Activated CD8-positive, alpha-beta T cell treated with anti-CD3 and anti-CD28 coated beads for 36 hours (primary cell): ENCODE measurements at places on chromosomes 12 and 14.

- H3K27ac ChIP-seq = no peak overlapping the region
- H3K36me3 ChIP-seq = no peaks in the 10 kb centered on the region
- peaks cover 18% of the 10 kb centered on the region for H3K4me1 ChIP-seq
- no peak overlapping the region for H3K4me3 ChIP-seq
- peaks cover 1% of the 10 kb centered on the region for H3K27me3 ChIP-seq
- no peak for DNase-seq
Observed at GRCh38 chr12:29242921-29243431, 93.9 kb downstream of the FAR2 start.

DNA sequence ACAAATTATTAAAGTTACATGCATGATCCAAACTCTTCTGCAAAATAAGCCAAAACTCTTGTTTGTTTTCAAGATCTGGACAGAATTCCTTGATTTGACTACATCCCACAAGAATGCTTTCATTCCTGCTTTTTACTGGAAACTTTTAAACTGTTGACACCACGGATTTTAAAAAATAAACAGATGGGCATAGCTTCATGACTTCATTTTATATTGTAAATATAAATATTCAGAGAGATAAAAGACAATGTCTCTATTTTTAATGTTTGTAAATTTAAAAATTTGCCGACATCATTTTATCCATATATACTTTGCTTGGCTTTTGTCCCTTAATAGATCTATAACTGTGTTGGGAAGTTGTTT, 134.3 kb upstream of the DCN start:
- H3K27ac ChIP-seq = no peak overlapping the region
- no peak overlapping the region for H3K4me3 ChIP-seq
- no peak for DNase-seq
- H3K36me3 ChIP-seq = no peaks in the 10 kb centered on the region

- no peak for DNase-seq
- H3K27me3 ChIP-seq = peaks cover 2% of the 10 kb centered on the region
- H3K4me3 ChIP-seq = no peak overlapping the region
- H3K4me1 ChIP-seq = no peaks in the 10 kb centered on the region
Observed at GRCh38 chr14:104509673-104510072, 69.9 kb upstream of the C14orf180 start.

- no peak for DNase-seq
- peaks cover 4% of the 10 kb centered on the region for H3K36me3 ChIP-seq
- no peak overlapping the region for H3K27ac ChIP-seq
- H3K4me3 ChIP-seq = no peak overlapping the region
- H3K4me1 ChIP-seq = peaks cover 25% of the 10 kb centered on the region
Observed at GRCh38 chr14:34926552-34926951, 51.4 kb upstream of the BAZ1A start.

- no peaks in the 10 kb centered on the region for H3K27me3 ChIP-seq
- no peak for DNase-seq
- no peaks in the 10 kb centered on the region for H3K36me3 ChIP-seq
Observed at GRCh38 chr14:68691031-68691791, 101.7 kb downstream of the ZFP36L1 start.

GRCh38 chr12:65776994-65777393, 47.3 kb upstream of the HMGA2 start:
- no peak for DNase-seq
- H3K4me1 ChIP-seq = no peaks in the 10 kb centered on the region
- H3K36me3 ChIP-seq = no peaks in the 10 kb centered on the region

- H3K27me3 ChIP-seq = no peaks in the 10 kb centered on the region
- H3K4me3 ChIP-seq = no peak overlapping the region
- peaks cover 4% of the 10 kb centered on the region for H3K4me1 ChIP-seq
- no peak for DNase-seq
- H3K36me3 ChIP-seq = no peaks in the 10 kb centered on the region
- H3K27ac ChIP-seq = no peak overlapping the region
Observed at GRCh38 chr12:38772437-38772836, 133.0 kb downstream of the CPNE8 start.

GRCh38 chr14:66009089-66009488, 477.1 kb upstream of the CCDC196 start:
- no peaks in the 10 kb centered on the region for H3K4me1 ChIP-seq
- H3K27me3 ChIP-seq = peaks cover 2% of the 10 kb centered on the region
- no peak overlapping the region for H3K4me3 ChIP-seq

DNA sequence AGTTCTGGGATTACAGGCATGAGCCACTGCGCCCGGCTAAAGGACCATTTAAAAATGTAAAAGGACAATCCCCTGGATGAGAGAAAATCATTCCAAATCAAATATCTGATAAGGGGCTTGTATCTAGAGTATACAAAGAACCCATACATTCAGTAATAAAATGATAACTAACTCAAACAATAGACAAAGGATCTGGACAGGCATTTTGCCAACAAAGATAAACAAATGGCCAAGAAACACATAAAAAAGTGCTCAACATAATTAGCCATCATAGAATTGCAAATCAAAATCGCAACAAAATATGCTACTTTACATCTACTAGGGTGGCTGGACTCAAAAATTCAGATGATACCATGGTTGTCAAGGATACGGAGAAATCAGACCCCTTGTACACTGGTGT, 8.5 kb upstream of the BICD1 start:
- H3K4me3 ChIP-seq = no peak overlapping the region
- H3K27me3 ChIP-seq = no peaks in the 10 kb centered on the region
- H3K36me3 ChIP-seq = no peaks in the 10 kb centered on the region
- H3K27ac ChIP-seq = no peak overlapping the region
- H3K4me1 ChIP-seq = no peaks in the 10 kb centered on the region

DNA sequence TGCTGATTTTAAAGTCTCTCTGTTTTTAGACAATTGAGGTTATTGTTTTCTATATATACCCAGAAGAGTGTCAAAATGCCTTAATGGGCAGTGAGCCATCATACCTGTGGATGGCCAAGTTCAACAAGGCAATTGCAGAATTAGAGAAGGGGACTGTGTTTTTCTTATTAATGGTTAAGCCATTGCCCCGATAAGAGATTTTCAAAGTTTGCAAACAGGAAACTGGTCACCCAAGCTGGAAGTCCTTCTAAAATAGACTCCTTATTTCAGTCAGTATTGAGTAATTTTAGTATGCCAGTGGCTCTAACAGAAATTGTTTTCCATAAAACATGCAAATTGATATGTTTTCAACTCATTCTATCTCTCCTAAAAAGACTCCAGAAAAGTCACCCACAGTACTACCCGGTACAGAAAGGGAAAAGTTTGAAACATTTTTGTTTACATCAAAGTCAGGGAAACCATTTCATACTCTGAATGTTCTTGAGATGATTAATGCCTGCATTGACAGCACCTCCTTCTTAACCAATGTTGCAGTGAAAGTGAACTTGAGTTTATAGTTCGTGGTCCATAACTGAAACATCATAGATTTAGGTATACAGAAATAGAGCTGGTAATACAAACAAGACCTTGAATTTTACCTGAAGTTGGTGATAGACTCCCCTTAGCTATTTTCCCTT, 191.1 kb downstream of the TMX1 start:
- H3K4me3 ChIP-seq = no peak overlapping the region
- H3K36me3 ChIP-seq = no peaks in the 10 kb centered on the region
- DNase-seq = no peak
- no peaks in the 10 kb centered on the region for H3K4me1 ChIP-seq

GRCh38 chr12:48536602-48537001, 11.2 kb downstream of the OR8S1 start:
- H3K4me1 ChIP-seq = peaks cover 36% of the 10 kb centered on the region
- no peaks in the 10 kb centered on the region for H3K27me3 ChIP-seq
- H3K27ac ChIP-seq = no peak overlapping the region
- DNase-seq = no peak

DNA sequence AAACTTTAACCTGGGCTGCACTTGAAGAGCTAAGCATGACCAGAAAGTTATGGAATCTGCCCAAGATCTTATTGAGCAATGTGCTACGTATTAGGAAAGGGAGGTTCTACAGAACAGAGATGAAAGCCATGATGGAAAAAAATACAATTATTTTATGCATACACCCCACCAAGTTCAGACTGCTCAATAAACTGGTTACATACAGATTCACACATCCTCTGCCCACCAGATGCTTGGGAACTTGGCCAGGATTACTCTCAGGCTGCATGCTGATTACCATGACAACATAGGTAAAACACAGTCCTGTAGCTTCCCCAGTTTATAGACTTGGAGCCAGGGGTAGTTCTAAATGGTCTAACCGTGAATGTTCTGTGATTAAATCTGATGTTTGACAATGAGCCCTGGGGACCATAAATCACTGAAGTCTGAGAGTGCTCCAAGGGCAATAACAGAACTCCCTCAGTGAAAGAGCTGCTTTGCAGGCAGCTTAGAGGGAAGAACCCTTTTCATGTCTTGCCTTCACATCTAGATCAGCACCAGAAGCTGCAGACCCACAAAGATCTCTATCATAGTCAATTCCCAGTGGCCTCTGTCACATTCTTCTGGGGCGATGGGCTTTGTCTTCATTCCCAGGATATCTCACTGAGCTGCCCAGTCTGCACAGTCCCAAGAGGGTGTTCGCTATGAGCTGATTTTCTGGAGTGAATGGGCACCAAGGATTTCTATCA, 232.2 kb downstream of the EMP1 start:
- no peaks in the 10 kb centered on the region for H3K4me1 ChIP-seq
- DNase-seq = no peak
- no peak overlapping the region for H3K4me3 ChIP-seq
- peaks cover 2% of the 10 kb centered on the region for H3K27me3 ChIP-seq

DNA sequence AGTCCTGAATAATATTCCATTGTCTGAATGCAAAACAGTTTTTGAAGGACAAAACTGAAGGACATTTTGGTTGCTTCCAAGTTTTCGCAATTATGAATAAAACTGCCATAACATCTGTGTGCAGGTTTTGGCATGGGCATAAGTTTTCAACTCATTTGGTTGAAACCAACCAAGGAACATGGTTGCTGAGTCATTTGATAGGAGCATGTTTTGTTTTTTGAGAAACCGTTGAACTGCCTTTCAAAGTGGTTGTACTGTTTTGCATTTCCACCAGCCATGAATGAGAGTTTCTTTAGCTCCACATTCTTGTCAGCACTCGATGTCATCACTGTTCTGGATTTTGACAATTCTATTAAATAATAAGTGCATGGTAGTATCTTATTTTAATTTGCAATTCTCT, 23.0 kb upstream of the GSG1 start:
- no peaks in the 10 kb centered on the region for H3K4me1 ChIP-seq
- H3K27me3 ChIP-seq = no peaks in the 10 kb centered on the region
- no peak overlapping the region for H3K4me3 ChIP-seq
- no peak for DNase-seq

GRCh38 chr12:117967512-117967911, 1.3 kb downstream of the KSR2 start:
- peaks cover 8% of the 10 kb centered on the region for H3K4me1 ChIP-seq
- H3K36me3 ChIP-seq = peaks cover 3% of the 10 kb centered on the region
- DNase-seq = no peak
- H3K27ac ChIP-seq = no peak overlapping the region

GRCh38 chr14:89748004-89748403, 206.5 kb downstream of the EFCAB11 start:
- peaks cover 26% of the 10 kb centered on the region for H3K4me1 ChIP-seq
- H3K27ac ChIP-seq = no peak overlapping the region
- no peaks in the 10 kb centered on the region for H3K27me3 ChIP-seq

- no peak overlapping the region for H3K4me3 ChIP-seq
- no peaks in the 10 kb centered on the region for H3K27me3 ChIP-seq
- H3K36me3 ChIP-seq = no peaks in the 10 kb centered on the region
- no peaks in the 10 kb centered on the region for H3K4me1 ChIP-seq
- no peak for DNase-seq
- H3K27ac ChIP-seq = no peak overlapping the region
Observed at GRCh38 chr12:130456375-130457199, 118.9 kb downstream of the PIWIL1 start.
